Mammary microvascular endothelial cell (primary cell): ENCODE measurements at places on chromosomes 2 and 18. TPM values are rescaled to one million over a fixed set of nuclear protein-coding genes. Genes with fewer than 3 reads are reported as not detected.

The LCT gene
- total RNA-seq, result not detected in 2 replicates

The DYNAP gene
- not detected in 2 replicates for total RNA-seq

The ALPP gene
- not detected in 2 replicates for total RNA-seq

The ITPRID2 gene
- 90.3 and 102 TPM in 2 replicates for total RNA-seq

The LYG2 gene
- total RNA-seq, result not detected in 2 replicates

The SERPINB7 gene
- total RNA-seq, result not detected in 2 replicates

The STAT4 gene
- total RNA-seq, result 0.27 TPM in 1 of 2 replicates, not detected in the other

The CYBRD1 gene
- total RNA-seq, result 9.6 and 10.2 TPM in 2 replicates

The GAL3ST2 gene
- not detected in 2 replicates for total RNA-seq

The BOLL gene
- not detected in 2 replicates for total RNA-seq

The MATN3 gene
- 4.0 and 4.1 TPM in 2 replicates for total RNA-seq
